ENCODE measurements at places on chromosomes 11 and 22.

DNA sequence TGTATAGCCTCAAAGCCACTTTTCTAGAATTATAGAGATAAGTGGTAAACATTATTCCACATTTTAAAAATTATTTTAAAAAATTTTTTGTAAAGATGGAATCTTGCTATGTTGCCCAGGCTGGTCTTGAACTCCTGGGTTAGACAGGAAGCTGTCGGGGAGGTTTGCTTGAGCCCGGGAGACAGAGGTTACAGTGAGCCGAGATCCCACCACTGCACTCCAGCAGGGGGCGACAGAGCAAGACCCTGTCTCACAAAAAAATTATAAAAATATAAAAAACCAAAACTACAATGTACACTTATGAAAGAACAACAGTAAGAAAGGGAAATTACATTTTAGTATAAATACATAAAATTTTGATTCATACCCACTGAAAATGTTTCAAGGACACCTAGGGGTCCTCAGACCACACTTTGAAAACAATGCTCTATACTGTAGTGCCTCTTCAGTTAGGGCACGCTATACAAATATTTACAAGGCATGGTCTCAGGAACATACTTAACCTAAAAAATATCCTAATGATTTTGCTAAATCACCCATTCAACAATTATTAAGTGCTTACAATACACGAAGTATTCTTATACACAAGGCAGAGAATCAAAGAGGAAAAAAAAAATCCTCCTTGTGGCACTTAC, 111.2 kb downstream of the MRTFA start:
- DNase-seq: peak; percentile 72

DNA sequence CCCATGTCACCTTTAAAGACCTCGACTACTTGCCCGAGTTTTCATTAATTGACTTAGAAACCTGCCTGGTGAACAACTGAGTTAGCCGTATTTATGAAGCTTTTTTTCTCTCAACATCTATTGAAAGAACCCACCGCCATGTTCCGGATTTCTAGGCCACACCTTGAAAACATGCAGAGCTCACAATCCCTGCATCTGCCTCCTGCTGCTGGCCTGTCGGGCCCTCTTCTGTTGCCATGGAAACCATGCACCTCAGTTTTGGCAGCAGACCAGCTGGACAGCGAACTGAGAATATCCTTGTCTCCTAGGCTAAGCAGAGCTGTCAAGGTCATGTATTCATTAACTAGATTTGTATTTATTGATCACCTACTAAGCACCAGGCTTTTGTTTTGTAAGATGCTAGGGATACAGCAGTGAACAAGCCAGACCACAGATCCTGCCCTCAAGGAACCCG, 4.3 kb upstream of the PATZ1 start:
- DNase-seq: peak; percentile 69

GRCh38 chr11:68215087-68215445, 2.0 kb upstream of the KMT5B start:
- DNase-seq: no peak

DNA sequence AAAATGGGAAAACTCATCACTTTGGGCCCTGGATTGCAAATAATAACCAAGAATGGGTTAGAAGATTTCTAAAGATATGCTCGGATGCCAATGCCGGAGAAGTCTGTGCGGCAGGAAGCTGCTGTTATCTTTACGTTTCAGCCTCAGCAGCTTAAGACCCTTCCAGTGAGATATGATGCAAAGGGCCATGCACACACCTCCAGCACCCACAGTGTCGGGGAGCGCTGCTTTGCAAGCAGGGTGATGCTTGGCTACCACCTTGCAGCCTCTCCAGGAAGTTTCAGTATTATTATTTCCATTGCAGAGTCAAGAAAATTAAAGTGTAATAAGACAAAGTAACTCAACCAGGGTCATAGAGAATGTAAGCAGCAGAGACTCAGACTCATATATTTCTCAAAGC, 37.3 kb downstream of the LARGE1 start:
- no peak for DNase-seq

- no peak for DNase-seq
Measured at GRCh38 chr11:124864176-124864891, 898 bp upstream of the ROBO3 start.

- DNase-seq: no peak
Measured at GRCh38 chr22:35410663-35411034, 10.7 kb downstream of the MCM5 start.

- DNase-seq: no peak
Measured at GRCh38 chr11:7495882-7496551, 10.7 kb downstream of the OLFML1 start.

GRCh38 chr22:21690401-21690801, 24.6 kb downstream of the PPIL2 start:
- DNase-seq: no peak

- no peak for DNase-seq
Measured at GRCh38 chr11:118082880-118083552, 3.7 kb downstream of the SMIM35 start.

DNA sequence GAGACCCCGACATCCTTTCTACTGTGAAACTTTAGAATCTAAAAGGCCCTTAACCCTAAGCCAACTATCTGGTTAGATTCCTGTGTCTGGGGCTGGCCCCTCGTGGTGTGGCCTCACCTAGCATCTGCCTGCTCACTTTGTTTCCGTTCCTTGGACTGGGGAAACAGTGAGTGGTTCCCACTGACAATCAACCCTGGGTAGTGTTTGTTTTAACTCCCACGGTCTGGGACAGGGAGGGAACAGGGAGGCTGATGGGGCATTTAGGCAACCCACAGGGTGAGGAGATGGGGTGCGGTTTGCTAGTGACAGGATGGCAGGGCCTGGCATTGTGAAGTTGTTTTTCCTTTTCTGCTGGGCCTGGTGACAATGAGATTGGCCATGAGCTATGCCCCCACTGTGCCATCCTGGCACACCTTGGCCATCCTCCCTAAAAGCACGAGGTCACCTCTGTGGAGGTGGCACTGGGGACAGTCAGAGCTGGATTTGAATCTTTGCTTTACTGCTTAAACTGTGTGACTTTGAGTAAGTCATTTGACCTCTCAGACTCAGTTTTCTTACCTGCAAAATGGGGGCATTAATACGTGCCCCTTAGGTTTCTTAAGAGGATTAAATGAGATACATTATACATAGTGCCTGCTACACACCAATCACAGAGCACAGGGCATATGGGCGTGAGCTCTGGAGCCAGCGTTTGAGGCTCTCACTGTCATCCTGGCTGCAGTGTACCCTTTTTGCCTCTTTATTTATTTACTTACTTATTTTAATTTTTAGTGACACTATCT, 31.4 kb downstream of the CHRDL2 start:
- DNase-seq: no peak

GRCh38 chr22:37428649-37429586, 1.6 kb upstream of the ELFN2 start:
- DNase-seq: peak; percentile 92

DNA sequence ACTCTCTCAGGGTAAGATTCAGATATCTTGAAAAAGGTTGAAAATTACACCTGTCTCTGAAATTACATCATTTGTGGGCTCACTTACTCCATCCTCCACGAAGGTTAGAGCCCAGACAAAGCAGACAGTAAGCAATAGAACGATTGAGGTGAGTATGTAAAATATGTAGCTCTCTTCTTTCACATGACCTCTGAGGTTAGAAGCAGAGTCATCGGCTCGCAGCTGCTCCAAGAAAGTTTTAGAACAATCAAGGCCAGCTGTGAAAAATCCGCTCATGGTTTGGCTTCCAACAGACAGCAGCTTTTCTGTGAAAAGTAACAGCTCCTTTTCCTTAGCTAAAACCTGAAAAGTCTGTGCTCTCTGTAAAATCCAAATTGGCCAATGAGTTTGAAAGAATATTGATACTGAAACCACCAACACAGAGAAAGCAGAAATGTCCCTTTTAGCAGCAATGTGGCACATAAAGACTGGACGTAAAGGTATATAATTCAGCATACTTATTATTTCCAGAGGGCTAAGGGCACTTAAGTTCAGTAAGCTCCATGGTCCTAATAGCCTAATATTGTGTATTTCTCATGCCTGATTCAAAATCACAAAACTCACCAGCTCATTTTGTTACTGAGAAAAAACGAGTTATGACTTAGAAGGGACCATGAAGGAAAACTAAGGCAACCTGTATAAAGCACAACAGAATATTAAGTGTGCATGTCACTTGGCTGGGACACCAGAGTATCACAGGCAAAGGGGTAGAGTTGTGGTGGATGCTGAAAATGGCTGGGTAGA, 78.2 kb downstream of the FAM76B start:
- no peak for DNase-seq

DNA sequence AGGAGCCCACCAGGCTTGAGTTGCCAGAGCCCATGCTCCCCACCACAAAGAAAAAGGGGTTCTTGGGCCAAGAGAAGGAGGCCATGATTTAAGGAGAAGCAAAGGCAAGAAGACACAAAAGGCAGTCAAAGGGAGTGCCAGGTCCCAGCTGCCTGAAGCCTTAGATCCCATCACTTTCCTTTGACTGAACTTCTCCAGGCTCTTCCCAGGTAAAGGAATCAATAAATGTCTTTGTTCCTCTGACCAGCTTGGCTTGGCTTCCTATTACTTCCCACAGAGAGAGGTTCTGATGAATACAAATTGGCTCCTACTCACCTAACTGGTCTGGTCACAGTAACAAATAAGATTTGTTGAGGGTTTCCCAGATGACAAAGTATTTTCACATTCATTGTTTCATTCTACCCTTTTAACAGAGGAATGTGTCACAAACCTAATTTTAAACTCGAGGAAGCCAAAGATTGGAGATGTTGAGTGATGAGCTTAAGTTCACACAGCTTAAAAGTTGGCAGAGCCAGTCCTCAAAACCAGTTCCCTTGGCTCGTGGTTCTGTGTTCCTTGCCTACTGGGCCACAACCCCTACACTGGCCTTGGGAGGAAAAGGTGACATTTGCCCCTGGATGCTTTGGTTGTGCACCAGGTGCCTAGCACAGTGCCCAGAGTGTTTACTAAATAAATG, 96.4 kb upstream of the SESN3 start:
- no peak for DNase-seq

DNA sequence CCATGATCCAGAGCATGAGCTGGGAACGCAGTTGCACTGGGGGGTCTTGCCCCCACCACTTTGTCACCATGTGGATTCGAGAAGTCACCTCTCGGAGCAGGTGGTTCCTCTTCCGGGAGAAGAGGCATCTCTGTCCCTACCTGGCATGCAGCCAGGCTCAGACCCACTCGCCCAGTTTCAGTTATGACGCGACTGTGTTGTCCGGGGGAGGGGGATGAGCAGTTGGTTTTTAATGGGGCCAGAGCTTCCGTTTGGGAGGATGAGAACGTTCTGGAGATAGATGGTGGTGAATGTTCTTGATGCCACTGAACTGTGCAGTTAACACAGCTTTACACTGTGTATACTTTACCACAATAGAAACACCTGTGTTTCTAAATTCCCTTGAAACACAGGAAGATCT, 41.5 kb downstream of the DHCR7 start:
- DNase-seq: no peak

DNA sequence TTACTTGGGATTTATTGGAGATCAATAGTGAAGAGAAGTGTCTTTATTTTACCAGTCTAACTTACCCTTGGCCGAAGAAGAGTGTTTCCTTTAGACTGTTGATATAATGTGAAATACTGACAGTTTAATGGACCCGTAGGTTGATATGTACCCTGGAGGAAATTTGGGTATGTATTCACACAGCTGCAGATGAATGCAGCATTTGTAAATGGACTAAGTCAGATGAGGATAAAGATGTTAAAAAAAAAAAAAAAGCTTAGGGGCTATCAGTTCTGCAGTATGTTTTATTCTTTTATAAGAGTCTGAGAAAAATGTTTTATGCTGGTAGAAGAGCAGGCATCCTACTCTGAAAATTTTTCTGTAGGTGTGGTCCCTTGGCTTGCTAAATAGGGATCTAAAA, 2.7 kb downstream of the REXO2 start:
- no peak for DNase-seq

- DNase-seq: no peak
Measured at GRCh38 chr11:131816051-131816450, 445.6 kb downstream of the NTM start.

DNA sequence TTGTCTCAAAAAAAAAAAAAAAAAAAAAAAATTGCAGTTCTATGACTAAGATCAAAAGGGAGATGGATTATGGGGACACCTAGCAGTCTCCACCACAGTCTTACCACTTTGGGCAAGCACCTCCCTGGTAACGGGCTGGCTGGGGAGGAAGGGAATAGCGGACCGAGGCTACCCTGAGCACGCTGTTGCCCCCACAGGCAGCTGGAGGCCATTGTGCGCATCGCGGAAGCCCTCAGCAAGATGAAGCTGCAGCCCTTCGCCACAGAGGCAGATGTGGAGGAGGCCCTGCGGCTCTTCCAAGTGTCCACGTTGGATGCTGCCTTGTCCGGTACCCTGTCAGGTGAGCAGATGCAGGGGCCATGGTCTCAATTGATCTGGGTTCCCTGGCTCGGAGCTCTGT, 21.2 kb downstream of the MCM5 start:
- DNase-seq: peak; percentile 66

- DNase-seq: no peak
Measured at GRCh38 chr11:59938718-59939117, 486 bp downstream of the OOSP1 start.

- DNase-seq: no peak
Measured at GRCh38 chr22:37443977-37444376, 16.7 kb upstream of the ELFN2 start.

DNA sequence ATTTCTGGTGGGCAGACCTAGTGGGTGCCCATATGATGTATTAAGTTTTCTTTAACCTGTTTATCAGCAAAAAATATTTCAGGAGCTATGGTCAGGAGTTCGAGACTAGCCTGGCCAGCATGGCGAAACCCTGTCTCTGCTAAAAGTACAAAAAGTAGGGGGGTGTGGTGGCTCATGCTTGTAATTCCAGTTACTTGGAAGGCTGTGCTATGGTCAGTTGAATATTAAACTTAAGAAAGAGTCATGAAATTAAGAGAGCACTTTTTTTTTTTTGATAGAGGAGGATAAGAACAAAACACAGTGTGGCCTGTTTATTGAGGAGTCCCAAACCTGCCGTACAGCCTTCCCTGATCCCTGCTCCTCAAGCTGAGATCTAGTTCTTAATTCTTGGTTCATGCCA, 29.8 kb downstream of the OR6Q1 start:
- DNase-seq: no peak

DNA sequence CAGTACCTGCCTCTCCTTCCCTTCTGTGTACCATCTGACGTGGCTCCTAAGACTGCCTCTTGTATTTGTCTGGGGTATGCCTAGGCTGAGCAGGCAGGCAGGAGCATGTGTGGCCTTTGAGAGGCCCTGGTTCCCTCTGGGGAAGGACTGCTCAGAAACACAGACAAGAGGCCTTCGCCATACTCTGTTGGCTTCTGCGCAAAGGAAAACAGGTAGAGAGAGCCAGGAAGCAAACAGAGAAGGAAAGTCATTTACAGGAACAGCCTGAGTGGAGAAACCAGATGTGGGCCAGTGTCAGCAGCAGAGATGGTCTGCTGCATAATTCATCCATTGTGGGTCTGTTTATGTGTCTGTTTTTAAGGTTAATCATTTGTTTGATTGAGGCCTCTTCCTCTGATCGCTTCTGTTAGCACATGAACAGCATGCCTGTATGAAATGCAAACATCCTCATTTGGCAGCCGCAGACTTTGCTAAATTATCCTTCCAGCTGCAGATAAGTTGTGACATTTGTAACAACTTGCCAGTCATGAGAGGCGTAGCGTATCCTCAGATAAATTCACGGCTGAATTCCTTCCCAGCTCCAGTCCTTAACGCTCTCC, 119.4 kb downstream of the GALNT18 start:
- no peak for DNase-seq

GRCh38 chr11:120310870-120311269, 14.2 kb upstream of the TLCD5 start:
- no peak for DNase-seq

- no peak for DNase-seq
Measured at GRCh38 chr11:121914508-121915059, 201.4 kb downstream of the BLID start.

- DNase-seq: no peak
Measured at GRCh38 chr22:48426466-48427380, 1401.0 kb downstream of the BRD1 start.
